Cortex of kidney (tissue), 1 donor: ENCODE measurements at places on chromosomes 4 and X.

DNA sequence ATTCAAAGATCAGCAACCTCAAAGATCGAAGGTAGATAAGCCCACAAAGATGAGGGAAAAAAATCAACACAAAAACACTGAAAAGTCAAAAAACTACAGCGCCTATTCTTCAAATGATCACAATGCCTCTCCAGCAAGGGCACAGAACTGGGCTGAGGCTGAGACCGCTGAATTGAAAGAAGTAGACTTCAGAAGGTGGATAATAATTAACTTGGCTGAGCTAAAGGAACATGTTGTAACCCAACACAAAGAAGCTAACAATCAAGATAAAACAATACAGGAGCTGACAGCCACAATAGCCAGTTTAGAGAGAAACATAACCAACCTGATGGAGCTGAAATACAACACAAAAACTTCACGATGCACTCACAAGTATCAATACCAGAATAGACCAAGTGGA lies 231.1 kb downstream of the STPG2 start:
- DNase-seq, result no peak

DNA sequence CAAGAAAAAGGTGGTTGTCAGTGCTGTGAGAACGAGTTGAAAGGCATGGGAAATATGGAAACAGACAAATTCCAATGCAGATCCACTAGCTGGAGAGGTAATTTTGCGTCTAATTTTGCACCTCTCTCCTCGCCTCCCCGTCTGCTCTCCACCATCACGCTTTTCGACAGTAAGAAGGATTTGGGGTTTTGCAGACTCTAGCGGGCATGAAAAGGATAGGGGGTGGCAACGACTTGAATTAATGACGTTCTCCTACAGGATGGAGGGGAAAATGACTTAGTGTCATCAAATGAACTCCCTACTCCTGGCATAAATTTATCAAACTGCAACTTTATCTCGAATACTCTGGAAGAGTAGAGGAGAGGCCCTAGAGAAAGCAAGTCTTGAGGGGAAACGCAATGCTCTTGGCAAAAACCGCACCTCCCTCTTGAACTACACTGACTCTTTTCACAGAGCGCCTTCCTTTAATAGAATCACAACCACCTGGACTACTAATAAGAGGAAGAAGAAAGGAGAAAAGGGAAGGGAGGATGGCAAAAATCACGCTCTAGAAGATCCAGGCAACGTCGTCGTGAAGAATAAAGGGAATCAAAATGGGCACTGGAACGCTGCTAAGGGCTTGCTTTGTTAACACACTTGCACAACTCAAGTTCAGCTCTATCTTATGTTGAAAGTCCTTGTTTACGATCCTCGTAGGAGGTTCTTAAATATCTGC lies 871 bp upstream of the SLITRK2 start:
- DNase-seq, result no peak

DNA sequence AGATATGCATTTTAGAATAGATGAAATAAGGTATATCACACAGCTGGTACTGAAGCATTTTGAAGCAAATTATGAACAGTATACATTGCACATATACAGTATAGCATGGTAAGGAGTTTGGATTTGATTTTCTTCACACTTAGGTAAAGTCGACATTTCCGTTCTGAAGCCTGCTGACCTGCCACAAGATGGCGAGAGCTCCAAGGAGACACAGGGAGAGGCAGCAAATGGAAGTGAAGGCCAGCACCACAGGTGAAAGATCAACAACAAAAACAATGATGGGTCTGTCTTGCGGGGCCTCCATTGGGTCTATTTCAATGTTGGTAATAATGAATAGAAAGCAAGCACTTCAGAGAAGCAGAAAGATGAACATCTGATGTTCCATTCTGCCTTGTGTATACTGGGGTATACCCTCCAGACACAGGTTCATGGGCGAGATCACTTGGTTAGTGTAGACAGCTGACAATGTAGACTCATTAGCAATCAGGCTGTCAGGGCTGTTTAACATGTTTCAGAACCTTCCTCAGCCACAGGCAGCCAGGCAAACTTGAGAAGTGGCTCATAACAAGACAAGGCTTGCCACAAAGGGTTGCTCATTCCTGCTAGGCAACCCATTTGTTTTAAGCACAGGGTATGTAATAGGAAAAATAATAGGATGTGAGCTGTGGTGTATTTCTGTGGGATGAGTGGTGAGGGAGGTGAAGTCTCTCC lies 21.4 kb upstream of the NOX1 start:
- DNase-seq, result no peak

DNA sequence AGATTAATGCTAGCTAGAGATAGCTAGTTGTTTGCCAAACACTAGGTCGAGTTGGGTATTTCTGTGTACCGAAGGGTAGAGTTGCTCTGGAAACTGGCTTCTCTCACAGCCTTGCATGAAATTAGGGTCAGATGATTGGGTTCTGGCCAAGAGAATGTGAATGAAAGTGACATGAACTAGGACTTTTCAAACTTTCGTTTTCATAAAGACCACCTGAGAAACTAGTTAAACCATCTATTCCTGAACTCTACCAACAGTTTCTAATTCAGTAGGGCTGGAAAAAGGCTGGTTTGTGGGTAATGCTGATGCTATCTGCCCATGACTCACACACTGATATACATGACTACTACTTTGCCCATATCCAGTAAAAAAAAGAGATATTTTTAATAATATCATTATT lies 157.6 kb downstream of the GASK1B start:
- DNase-seq, result no peak

GRCh38 chrX:72030431-72030830 lies 101.3 kb downstream of the RTL5 start:
- no peak for DNase-seq

GRCh38 chr4:22048323-22048722 lies 99.8 kb upstream of the KCNIP4 start:
- DNase-seq, result no peak

- DNase-seq, result no peak
Measured at GRCh38 chrX:47579537-47579936, 2.7 kb upstream of the TIMP1 start.

DNA sequence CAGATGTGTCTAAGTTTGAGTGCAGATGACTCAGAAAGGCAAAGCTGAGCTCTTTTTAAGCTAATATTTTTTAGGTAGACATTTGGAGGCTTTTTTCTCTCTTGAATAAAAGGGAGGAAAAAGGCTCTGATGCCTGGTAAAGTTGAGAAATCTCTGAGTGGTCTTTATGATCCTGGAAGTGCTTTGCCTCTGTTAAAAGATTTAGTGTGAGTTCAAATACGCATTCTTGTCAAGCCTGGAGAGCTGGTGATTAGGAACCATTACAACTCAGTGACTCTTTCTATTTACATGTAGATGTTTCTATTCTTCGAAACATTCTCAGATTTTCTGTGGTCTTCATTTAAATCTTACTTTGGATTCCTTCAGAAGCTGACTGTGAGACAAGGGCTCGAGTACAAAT lies 143.4 kb upstream of the MED14 start:
- DNase-seq, result no peak

DNA sequence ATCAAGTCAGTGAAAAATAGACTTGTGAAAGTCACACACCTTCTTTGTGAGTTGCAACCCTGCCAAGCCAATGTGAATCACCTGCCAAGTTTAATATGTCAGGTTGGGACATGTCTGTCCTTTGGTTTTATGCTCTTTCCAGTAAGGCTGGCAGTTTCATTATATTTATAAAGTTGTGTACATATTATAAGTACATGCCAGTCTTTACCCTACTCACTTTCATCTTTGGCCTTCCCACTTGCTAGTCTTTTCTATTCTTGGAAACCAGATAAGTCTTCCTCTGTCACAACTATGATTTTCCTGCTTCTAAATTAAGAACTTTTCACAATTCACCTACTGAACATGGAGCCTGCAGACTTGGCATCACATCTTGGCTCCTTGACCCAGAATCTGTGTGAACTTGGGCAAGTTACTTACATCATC lies 680.7 kb upstream of the BOD1L1 start:
- DNase-seq, result no peak

DNA sequence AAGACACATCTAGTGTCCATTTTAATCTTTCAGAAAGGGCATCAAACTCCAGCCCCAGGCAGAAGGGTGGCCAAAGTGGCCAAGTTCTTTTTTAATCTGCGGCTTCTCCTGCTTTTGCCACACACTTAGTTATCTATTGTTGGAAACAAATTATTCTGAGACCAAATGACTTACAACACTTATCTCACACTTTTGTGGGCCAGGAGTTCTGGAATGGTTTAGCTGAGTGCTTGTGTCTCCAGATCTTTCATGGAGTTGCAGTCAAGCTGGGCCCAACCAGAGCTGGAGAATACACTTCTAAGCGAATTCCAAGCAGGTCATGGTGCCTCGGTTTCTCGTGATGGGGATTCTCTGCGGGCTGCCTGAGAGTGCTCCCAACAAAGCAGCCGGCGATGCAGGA lies 4.0 kb downstream of the TXK start:
- no peak for DNase-seq

DNA sequence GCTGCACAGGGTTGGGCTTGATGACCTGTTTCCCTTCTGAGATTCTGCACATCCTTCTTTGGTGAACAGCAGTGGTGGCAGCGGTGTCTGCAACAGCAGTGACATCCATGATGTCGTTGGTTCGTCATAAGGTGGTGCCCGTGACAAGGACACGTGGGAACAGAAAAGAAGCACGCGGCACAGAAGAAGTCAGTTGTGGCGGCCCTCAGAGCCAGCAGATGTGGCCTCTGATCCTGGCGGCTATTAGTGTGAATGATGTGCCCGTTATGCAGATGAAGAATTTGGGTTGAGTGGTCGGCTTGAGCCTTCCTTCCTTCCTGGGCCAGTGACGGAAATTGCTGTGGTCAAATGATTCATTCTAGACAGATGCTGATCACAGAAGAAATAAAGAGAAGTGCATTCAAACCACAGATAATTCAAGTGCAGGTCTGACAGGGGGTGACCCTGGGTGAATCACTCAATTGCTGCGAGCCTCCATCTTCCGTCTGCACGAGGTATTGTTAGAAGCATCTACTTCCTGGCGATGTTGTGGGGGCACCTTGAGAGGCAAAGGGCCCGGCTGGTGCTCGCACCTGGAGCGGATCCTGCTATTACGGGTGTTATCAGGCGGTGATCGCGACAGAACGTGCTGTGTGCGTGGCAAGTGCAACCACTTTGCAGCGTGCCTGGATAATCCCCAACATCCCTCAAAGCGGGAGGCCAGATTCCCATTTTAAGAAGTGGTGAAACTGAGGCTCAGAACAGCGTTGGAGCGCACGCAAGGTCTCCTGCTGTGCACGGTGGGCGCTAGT lies 215.2 kb upstream of the PSAPL1 start:
- no peak for DNase-seq

- no peak for DNase-seq
Measured at GRCh38 chrX:25597551-25597950, 540.6 kb upstream of the MAGEB18 start.

- DNase-seq, result no peak
Measured at GRCh38 chr4:165627128-165627527, 245.9 kb upstream of the TLL1 start.

DNA sequence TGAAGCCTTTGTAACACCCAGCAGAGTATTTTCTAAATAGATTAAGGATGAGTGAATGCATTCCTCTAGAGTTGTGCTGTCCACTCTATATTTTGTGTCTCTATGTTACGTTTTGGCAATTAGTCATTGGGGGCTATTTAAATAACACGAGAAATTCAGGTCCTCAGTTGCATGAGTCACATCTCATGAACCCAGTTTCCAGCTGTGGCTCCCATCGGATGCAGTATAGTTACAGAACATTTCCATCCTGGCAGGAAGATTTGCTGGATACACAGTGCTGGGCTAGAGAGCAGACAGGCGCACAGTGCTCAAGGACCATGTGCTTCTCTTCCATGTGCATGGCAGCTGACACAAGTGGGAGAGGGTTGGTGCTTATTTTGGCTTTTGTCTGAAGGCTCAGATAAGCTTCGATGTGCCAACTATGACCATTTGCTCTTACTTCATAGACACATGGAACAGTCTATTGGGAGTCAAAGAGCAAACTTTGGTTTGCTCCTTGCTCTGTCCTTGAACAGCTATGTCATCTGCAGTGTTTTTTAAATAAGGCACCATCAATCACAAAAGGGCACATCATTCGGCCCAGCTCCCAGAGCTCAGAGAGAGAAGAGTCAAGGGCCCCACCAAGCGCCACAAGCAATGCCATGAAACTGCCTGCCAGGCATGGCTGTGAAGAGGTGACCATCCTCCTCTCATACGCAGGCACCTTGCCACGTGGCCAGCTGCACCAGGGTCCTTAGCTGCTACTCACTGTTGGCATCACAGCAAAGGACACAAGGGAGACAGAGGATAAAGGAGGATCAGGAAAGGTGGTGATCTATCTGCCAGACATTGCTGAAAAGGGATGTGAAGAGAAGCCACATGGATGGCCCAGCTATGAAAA lies 8.1 kb upstream of the STS start:
- no peak for DNase-seq

DNA sequence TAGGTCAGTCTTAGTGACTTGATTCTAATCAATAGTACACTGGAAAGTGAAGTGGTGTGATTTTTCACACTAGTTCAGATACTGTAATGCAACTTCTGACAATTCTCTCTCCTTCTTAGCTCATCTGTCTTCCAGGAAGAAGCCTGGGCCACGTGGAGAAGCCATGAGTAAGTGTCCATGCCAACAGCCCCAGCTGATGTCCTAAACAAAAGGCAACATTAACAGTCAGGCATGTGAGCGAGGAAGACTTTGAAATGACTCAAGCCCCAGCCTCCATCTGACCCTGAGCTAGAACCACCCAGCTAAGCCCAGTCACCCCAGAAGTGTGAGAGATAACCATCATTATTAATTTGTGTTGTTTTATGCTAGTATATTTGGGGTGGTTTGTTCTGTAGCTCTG lies 115.7 kb upstream of the MAGEB16 start:
- no peak for DNase-seq

- DNase-seq, result no peak
Measured at GRCh38 chr4:76558396-76559235, 123.6 kb downstream of the SHROOM3 start.

DNA sequence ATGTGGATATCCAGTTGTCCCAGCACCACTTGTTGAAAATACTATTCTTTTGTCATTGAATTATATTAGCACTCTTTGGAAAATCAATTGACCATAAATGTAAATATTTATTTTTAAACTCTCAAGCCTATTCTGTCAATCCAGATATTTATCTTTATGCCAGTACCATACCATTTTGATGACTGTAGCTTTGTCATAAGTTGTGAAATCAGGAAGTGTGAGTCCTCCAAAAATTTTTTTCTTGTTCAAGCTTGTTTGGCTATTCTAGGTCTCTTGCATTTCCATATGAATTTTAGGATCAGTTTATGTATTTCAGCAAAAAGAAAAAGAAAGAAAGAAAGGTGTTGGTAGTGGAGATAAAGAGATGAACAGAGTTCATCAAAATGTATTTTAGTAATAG lies 8.2 kb upstream of the SMPX start:
- DNase-seq, result no peak

DNA sequence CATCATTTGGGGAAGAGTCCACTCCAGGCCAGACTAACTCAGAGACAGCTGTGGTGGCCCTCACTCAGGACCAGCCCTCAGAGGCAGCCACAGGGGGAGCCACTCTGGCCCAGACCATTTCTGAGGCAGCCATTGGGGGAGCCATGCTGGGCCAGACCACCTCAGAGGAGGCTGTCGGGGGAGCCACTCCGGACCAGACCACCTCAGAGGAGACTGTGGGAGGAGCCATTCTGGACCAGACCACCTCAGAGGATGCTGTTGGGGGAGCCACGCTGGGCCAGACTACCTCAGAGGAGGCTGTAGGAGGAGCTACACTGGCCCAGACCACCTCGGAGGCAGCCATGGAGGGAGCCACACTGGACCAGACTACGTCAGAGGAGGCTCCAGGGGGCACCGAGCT lies 3.3 kb upstream of the ERAS start:
- DNase-seq, result no peak
